ENCODE measurements at places on chromosomes 7 and 10. TPM values are rescaled to one million over a fixed set of nuclear protein-coding genes. Genes with fewer than 3 reads are reported as not detected.

DNA sequence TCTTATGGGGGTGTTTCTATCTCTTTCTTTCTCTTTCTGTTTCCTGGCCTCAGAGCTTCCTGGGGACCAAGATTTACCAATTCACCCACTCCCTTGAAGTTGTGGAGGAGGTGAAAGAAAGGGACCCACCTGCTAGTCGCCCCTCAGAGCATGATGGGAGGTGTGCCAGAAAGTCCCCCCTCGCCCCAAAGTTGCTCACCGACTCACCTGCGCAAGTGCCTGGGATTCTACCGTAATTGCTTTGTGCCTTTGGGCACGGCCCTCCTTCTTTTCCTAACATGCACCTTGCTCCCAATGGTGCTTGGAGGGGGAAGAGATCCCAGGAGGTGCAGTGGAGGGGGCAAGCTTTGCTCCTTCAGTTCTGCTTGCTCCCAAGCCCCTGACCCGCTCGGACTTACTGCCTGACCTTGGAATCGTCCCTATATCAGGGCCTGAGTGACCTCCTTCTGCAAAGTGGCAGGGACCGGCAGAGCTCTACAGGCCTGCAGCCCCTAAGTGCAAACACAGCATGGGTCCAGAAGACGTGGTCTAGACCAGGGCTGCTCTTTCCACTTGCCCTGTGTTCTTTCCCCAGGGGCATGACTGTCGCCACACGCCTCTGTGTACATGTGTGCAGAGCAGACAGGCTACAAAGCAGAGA is 12.2 kb downstream of the AQP1 start:
- peak; percentile 39 for DNase-seq
- H3K36me3 ChIP-seq, result peaks cover 10% of the 10 kb centered on the region
- H3K4me1 ChIP-seq, result peaks cover 11% of the 10 kb centered on the region

GRCh38 chr7:102842284-102842683 is 70.5 kb upstream of the LRRC17 start:
- no peaks in the 10 kb centered on the region for H3K27me3 ChIP-seq
- no peak overlapping the region for H3K27ac ChIP-seq
- DNase-seq, result no peak
- H3K4me3 ChIP-seq, result no peak overlapping the region
- peaks cover 5% of the 10 kb centered on the region for H3K4me1 ChIP-seq
- no peaks in the 10 kb centered on the region for H3K36me3 ChIP-seq

GRCh38 chr7:87876869-87877234 is 559 bp downstream of the DBF4 start:
- H3K4me1 ChIP-seq, result peaks cover 31% of the 10 kb centered on the region
- H3K27ac ChIP-seq, result peak overlapping the region; percentile 93
- no peaks in the 10 kb centered on the region for H3K36me3 ChIP-seq
- DNase-seq, result peak; percentile 71
- peak overlapping the region; percentile 95 for H3K4me3 ChIP-seq
- no peaks in the 10 kb centered on the region for H3K27me3 ChIP-seq

GRCh38 chr10:122475591-122476332 is 14.4 kb downstream of the HTRA1 start:
- no peaks in the 10 kb centered on the region for H3K27me3 ChIP-seq
- peaks cover 47% of the 10 kb centered on the region for H3K4me1 ChIP-seq
- H3K4me3 ChIP-seq, result no peak overlapping the region
- H3K27ac ChIP-seq, result no peak overlapping the region
- H3K36me3 ChIP-seq, result no peaks in the 10 kb centered on the region

The CLCN1 gene
- not detected for total RNA-seq

All from suprapubic skin (tissue), 4 donors.